ENCODE measurements at places on chromosomes 4 and X.
A peak's percentile ranks its signal among the peaks of the same experiment; 100 is the strongest.

GRCh38 chr4:41256740-41257256 lies at the start of gene UCHL1:
Gene UCHL1 (plus strand): TSS chr4:41256928. CDS start chr4:41256977, 49 bp downstream.
- peak; percentile 51 for DNase-seq

DNA sequence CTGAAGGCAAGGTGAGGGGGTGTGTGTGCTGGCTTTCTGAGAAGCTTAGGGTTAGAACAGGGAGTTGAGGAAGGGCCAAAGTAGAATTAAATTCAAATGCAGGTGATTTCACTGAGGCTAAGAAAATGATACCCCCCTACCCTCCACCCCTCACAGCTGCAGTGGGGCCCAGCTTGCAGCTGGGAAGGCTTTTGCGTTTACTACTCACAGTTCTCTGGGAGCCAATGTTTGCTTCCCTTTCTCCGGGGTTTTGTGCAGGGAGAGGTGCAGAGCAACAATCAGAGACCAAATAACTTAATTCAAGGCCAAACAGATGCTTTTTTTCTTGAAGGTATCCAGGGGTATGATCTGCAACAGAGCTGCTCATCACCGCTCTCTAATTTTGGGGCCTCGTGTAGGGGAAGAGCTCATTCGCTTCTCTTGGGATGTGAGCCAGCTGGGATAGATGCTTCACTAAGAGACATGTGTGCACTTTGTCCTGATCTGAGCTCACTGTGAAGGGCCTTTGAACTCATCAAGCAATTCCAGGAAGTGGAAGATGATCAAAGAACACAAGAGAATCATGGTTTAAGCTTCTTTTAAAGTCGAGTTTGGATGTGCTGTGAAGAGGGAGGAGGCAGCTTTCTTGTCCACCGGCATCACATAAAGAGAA lies 122.7 kb upstream of the C1GALT1C1 start:
- no peak for DNase-seq

GRCh38 chr4:148435654-148436406 lies 6.4 kb downstream of the NR3C2 start:
- DNase-seq = no peak

DNA sequence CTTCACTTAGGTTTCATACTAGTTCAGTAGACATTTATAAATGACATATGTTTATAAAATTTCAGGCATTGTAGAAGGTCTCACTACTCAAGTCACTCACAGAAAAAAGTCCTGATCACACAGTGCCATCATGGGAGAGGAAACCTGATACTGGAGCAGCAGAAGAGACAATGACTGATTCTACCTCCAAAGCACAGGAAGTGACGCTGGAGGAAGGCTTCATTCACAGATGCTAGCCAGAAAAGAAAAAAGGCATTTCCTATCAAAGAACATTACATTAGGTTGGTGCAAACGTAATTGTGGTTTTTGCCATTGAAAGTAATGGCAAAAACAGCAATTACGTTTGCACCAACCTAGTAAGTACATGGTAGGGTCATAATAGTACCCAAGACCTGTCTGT lies 79.5 kb downstream of the RASGEF1B start:
- no peak for DNase-seq

GRCh38 chrX:130615941-130616340 lies 214.2 kb downstream of the RBMX2 start:
- no peak for DNase-seq

DNA sequence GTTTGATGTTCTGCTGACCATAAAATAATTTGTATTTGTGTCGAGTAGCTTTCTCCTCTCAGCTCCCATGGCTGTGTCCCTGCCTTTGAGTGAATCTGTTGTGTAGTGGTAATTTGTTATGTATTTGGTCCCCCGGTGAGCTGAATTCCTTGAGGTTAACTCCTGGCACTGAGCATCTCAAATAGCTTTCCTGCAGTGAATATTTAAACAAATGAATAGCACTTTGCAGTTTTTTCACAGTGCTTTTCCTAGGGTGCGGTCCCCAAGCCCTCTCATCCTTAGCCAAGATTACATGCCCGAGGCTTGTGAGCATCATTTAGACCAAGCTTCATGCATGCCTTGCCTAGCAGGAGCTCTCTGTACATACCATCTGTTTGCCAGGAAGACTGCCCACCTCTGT lies 74.2 kb downstream of the CLDN34 start:
- DNase-seq = no peak

GRCh38 chrX:54824722-54825121 lies 17.2 kb downstream of the MAGED2 start:
- DNase-seq = no peak

DNA sequence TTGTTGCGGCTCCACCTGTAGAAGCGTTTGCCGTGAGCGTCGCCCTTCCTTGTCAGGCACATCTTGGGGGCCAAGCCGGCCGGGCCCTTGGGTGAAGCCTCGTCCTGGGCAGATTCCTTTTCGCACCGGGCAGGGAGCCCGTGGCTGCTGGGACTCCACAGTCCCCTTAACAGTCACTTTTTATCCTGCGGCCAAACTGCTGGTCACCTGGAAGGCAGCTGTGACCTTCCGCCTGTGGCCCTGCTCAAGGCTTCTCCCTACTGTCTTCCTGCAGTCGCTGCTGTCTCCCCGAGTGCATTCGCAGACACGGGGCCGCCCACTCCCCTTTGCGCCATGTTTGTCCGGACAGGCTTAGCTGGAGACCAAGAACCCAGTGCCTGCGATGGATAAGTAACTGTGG lies 55.0 kb downstream of the PCGF3 start:
- DNase-seq = no peak

DNA sequence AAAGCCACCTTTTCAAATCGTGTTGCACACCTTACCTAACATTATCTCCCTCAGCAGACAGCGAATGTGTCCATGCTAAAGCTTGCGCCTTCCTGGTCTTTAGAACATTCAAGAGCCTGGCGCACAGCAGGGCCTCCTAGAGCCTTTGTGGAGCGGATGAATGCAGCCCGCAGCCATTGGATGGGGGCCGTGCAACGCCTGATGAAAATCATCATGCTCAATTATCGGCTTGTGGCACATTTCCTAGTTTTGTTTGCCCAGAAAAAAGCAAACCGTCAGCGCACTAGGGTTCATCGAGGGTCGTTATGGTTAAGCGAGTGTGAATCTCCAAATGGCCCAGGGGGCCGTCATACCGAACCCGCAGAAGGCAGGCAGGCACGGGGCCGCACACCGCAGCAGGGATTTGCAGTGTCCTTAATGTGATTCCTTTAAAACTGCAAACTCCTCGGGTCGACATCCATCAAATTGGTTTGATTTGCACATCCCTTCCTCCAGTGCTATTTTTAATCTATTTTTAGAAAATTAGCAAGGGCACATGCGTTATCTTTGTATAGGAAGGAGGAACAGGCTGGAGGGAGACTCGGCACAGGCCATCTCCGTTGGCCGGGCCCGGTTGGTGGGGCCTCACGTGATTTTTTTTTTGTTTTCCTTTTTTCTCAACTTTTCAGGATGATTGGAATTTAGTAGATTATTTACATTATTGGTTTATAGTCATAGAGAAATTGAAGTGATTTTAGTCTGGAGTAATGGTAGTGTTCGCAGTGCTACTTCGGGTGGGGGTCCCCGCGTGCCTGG lies 53.1 kb downstream of the ABLIM2 start:
- DNase-seq = no peak

GRCh38 chr4:38141808-38142500 lies 181.8 kb downstream of the PTTG2 start:
- DNase-seq = no peak

All from cerebellar nuclear complex (tissue), 1 donor.